ENCODE measurements at places on chromosomes 6 and 20.

DNA sequence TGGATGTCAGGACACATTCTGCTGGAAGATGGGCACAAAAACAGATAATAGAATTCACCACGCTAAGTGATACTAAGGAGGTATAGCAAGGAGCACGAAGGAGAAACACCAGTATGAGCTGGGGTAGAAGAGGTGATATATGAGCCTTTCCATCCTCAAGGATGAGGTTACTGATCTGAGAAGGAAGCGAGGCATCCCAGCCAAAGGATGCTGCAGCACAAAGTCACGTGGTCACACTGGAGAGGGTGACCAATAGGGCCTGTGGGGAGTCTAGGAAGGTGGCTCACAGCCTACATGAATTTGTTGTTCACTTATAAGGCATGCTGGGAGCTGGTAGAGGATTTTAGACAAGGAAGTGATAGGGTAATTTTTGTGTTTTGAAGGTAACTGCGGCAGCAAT is 1.4 kb downstream of the GINS1 start:
- DNase-seq = no peak

DNA sequence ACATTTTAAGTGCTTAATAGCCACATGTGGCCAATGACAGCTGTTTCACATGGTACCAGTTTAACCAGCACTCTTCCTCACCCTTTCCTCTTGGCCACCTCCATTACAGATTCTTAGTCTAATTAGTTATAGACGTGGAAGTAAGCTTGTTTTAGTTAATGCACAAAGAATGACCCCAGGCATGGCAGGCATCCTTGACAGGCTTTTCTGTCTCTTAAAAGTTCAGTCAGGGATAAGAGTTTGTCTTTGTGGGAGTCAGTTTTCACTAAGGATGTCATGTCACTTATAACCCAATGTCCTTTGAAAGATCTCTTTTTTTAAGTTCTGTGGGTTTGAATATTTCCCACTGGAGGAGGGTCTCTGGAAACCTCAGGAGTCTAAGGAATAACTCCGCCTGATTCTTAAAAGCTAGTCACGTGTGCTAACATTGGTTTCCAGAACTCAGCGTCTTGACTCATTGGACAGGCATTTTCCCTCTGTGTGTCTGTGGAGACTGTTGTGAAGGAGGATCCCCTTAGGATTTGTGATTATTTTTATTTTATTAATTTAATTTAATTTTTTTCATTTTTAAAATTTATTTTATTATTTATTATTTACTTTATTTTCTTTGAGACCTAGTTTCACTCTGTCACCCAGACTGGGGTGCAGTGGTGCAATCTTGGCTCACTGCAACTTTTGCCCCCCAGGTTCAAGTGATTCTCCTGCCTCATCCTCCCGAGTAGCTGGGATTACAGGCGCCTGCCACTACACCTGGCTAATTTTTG is 171.4 kb downstream of the ZFAND3 start:
- DNase-seq = no peak

DNA sequence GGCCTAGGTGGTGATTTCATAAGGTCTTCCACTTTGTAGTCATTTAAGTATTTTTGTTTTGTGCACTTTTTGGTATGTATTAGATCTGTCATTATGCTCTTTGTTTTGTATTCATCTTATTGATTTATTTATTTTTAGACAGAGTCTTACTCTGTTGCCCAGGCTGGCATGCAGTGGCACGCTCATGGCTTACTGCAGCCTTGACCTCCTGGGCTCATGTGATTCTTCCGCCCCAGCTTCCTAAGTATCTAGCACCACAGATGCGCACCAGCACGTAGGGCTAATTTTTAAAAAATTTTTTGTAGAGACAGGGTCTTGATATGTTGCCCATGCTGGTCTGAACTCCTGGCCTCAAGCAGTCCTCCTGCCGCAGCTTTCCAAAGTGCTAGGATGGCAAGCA is 30.6 kb downstream of the TPX2 start:
- DNase-seq = no peak

DNA sequence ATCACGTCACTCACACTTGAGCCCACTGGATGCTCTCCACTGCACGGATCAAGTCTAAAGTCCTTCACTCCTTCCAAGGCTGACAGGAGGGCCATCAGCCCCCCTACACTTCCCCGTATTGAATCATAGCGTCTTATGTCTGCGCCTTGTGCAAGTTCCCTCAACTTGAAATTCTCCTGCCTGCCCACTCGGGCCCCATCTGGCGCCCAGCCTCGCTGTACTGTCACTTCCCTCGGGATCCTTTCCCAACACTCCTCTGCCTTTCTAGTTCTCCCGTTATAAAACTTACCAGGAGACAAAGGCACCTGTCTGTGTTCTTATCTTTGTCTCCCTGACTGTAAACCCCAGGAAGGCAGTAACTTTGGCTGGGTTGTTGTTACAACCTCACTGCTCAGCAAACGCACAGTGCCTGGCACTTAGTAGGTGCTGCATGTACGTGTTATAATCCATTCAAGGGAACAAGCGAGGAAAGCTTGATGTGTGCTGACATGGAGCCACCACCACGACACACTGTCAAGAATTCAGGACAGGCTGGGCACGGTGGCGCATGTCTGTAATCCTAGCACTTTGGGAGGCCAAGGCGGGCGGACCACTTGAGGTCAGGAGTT is 33.8 kb upstream of the ZFAND3 start:
- DNase-seq = no peak

GRCh38 chr6:85452441-85452881 is 2.6 kb downstream of the NT5E start:
- no peak for DNase-seq

- DNase-seq = no peak
Observed at GRCh38 chr6:118464620-118465019, 83.5 kb upstream of the PLN start.

- no peak for DNase-seq
Observed at GRCh38 chr6:112085286-112086065, 1.8 kb downstream of the TUBE1 start.

DNA sequence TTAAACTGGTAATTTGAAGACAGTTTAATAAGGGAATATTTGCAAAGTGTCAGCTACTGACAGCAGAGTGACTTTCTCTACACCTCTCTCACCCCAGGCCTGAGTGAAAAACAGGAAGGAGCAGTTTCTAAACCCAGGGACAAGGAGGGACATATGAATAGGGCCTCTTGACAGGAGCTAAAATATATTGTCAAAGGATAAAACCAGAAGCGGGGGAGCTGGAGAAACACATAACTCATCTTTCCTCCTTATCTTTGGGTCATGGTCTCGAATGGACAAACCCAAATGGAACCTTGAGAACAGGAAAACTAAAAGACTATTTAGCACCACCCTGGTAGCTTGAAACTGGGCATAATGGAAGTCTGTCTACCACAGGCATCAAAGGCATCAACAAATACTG is 197.5 kb upstream of the FOXA2 start:
- no peak for DNase-seq

DNA sequence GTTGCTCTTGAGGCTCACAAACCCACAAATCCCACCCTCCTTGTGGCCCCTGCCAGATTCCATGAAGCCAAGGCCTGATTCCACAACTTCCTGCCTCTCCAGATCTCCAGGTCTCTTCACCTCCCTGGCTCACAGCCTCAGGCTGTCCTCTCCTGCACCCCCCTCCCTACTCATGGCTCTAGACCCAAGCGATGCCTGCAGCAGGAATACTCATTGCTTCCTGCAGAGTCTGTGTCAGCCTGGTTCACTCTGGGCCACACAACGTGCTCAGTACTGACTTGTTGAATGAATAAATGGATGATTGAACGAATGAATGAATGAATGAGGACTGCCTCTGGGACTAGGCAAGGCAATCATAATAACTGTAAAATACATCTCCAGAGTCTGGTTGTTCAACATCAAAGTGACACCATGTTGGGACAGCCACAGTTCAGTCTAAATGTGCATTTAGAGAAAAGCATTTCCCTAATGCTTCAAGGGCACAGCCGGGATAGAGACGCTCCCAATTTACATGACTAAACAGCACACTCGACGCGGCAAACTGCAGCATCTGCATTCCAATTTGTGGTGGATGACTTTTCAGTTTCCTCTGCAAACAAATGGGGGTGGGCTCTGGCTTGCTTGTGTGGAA is 139.9 kb downstream of the GRM4 start:
- DNase-seq = no peak

Measured in renal pelvis (tissue), 12 donors.